ENCODE measurements at places on chromosomes 6 and 20.

DNA sequence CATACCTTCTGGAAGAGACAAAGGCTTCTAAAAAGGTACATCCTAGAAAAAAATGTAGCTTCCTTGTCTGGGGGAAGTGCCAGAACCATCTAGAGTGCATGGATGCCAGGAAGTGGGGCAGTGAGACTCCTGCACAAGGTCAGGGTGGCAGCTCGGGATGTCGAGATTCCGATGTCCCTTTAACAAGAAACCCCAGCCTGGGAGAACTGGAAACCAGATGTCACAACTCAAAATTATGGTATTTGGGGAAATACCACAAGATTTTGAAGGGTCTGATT is 168.4 kb downstream of the ZDHHC14 start:
- no peak for DNase-seq

GRCh38 chr6:43746071-43746470 is 23.9 kb upstream of the VEGFA start:
- DNase-seq: no peak

- peak; percentile 74 for DNase-seq
These were observed 363.4 kb upstream of the JARID2 start for GRCh38 chr6:14882394-14883026.

GRCh38 chr6:128569732-128570679 is 49.6 kb upstream of the PTPRK start:
- peak; percentile 80 for DNase-seq

DNA sequence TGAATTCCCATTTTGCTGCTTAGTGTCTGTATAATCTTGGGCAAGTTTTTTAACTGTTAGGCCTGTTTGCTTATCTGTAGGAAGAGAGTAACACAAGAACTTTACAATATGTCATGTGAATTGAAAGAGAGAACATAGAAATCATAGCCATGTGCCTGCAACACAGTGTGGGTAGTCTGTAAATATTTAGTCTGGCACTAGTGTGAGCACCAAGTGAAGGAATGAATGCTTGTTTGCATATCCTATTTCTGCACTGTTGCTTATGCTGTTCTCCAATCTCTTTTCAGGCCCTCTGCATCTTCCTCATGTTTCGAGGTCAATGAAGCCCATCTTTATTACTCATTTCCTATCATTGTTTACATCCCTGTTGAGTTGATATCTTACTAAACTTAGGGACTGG is 49.2 kb downstream of the CBFA2T2 start:
- DNase-seq: peak; percentile 8
